Activated CD4-positive, alpha-beta T cell treated with anti-CD3 and anti-CD28 coated beads, Interleukin-2, amount 10 ng/mL, durations not matched to agents 7 days and 5 days (primary cell): ENCODE measurements at places on chromosomes 16 and 17. TPM values are rescaled to one million over a fixed set of nuclear protein-coding genes. Genes with fewer than 3 reads are reported as not detected.

TRIM72 gene
- total RNA-seq = not detected

KRT32 gene
- not detected for total RNA-seq

CNTNAP4 gene
- total RNA-seq = not detected

DLX3 gene
- total RNA-seq = not detected

CDRT15 gene
- not detected for total RNA-seq

FOXF1 gene
- not detected for total RNA-seq

TAC4 gene
- total RNA-seq = not detected

TMEM92 gene
- total RNA-seq = not detected

ABCC12 gene
- total RNA-seq = not detected

LPO gene
- total RNA-seq = not detected

ZNF785 gene
- 17.0 TPM for total RNA-seq

CDRT4 gene
- 2.7 TPM for total RNA-seq

SLC35G6 gene
- not detected for total RNA-seq

NPTX1 gene
- total RNA-seq = 86.1 TPM

TCAP gene
- total RNA-seq = 2.0 TPM

KIF19 gene
- 0.69 TPM for total RNA-seq

GRAPL gene
- 25.3 TPM for total RNA-seq

DERL2 gene
- total RNA-seq = 85.1 TPM

SCARF1 gene
- total RNA-seq = 1.0 TPM
